ENCODE measurements at places on chromosomes 12 and 14.

DNA sequence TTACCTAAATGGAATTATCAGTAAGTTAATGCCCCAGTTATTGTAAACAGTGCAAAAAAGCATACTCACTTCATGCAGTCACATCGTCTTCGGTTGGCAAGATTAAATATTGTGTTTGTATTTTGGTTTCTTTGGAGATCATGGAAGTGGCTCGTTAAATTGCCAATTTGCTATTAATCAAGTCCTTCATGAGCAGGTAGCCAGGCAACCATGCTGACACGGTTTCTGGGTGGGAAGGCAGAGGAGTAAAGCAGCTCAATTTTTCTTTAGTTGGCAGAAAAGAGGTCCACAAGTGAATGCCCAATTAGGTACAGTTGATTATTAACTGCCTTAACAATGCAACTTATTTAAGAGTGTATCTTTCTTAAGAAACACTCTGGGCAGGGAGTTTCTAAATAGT, 43.9 kb downstream of the PPP4R3A start:
- DNase-seq, result no peak

GRCh38 chr14:64092338-64092737, 201.8 kb downstream of the ESR2 start:
- no peak for DNase-seq

- no peak for DNase-seq
These were observed 72.1 kb downstream of the POLR3B start for GRCh38 chr12:106429636-106430035.

- no peak for DNase-seq
These were observed 644 bp upstream of the PPP4R4 start for GRCh38 chr14:94173471-94173884.

DNA sequence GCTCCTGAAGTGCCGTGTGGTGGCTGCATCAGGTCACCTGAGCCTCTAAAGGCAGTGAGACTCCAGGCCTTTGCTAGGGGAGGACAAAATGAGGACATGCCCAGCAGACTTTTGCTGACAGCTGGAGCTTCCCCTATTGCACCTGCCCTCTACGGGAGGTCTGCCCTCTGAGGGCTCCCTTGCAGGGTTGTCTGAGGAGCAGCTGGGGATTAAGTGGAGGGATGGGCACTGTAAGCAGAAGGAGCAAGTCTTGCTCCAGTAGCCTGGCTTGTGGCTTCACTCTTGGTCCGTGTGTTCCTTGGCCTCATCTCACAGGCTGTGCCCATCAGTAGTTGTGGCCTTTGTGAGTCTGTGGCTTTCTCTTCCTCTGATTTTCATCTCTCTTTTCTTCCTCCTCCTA, 66.9 kb upstream of the NRXN3 start:
- no peak for DNase-seq
